CD4-positive, alpha-beta T cell treated with Interleukin-17A for 4 hours (primary cell): ENCODE measurements at places on chromosomes 7 and 10.

- DNase-seq: no peak
These were observed 99.5 kb downstream of the MKI67 start for GRCh38 chr10:128026615-128027300.

DNA sequence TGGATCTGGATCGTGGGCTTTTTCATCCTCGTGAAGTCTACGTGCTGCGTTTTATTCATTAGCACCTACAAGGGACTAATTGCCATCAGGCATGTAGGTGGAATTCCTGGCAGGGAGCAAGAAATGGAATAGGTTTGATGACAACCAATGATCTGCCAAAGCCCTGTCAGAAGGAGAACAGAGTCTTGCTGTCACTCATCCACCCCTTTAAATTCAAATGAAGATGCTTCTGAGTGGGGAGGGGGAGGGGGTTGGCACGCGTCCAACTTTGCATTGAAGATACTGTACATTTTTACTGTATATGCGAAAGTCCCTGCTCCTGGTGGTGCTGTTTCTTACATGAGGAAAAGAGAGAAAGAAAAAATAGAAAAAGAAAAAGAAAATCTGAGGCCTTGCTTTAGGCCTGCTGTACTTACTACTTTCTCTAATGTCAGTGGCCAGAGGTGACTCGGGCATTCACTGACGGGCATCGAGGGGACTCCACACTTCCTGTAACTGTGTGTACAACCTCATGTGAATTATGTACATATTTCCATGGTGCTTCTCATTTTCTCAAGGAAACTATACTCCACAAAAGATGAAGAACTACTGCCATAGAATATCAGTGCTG lies 569.1 kb downstream of the INHBA start:
- DNase-seq: no peak

DNA sequence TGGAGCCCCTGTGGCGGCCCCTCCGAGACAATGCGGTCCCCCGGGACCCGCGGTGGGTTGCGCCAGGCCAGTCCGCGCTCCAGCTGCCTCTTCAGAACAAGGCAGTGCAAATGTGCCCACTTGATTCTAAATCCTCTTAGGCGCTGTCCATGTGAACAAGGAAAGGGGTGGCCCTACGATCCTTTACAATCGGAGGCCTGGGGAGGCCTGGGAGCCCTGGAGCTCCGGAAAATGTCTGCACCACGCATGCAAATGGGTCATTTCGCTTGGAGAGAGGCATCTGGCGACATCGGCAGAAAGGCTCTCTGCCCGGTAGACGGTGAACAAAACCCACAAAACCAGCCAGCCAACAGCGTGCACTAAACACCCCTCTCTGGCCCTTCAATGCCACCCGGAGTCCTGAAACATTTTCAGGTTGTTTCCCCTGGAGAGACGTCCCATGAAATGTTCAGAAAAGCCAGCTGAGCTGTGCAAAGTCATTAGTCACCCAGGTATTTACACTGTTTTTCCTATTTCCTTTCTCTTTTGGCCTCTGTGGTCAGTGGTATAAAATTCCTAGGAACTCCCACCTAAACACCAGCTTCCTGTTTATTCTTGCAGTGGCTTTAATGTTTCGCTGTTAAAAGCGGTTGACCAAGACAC lies 102.8 kb upstream of the ZNF438 start:
- DNase-seq: peak; percentile 13

- DNase-seq: no peak
These were observed 832.1 kb downstream of the SORCS3 start for GRCh38 chr10:105473170-105473569.

GRCh38 chr10:80772596-80772995 lies 234.9 kb downstream of the SH2D4B start:
- DNase-seq: no peak

- no peak for DNase-seq
These were observed 133.3 kb downstream of the MPP7 start for GRCh38 chr10:28169525-28169924.

GRCh38 chr10:28942012-28942411 lies 264.7 kb downstream of the BAMBI start:
- no peak for DNase-seq

- DNase-seq: peak; percentile 21
These were observed 43.3 kb downstream of the SFTPD start for GRCh38 chr10:79905322-79906314.

GRCh38 chr7:2903682-2904162 lies 59.6 kb upstream of the GNA12 start:
- DNase-seq: no peak

DNA sequence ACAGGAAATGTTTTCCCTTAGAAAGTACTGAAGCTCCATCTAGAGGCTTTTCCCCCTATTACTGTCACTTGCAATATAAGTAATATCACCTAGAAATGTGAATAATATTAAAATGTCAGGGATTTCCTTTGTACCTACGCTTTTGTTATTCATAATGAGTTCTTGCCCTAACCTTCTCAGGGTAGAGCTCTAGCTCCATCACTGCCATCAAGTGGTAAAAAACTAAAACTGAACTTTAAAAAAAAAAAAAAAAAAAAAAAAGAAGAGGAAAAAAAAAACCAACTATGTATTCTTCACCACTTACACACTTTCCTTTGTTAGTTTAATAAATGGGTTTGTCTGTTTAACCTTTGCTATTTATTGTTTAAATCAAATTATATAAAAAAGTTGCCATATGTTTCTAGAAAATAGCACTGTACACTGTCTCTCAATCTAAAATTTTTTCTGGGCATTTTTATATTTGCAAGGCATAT lies 49.9 kb downstream of the DNAJC1 start:
- no peak for DNase-seq
